ENCODE measurements at places on chromosomes 4 and X. TPM values are rescaled to one million over a fixed set of nuclear protein-coding genes. Genes with fewer than 3 reads are reported as not detected.

DNA sequence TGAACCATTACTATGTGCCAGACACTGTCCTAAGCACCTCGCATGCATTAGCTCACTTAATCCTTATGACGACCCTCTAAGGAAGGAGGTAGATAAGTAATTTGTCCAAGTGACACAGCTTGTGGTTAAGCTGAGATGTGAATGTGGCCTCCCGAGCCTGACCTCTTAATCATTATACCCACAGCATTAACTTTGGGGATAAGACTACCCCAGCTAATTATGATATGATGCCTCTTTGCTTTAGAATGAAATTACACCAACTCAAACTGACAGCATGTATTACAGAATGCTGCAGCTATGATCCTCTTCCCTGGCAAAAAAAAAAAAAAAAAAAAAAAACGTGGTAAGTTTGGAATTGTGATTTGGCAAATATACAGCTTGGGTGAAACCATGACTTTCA, 53.5 kb downstream of the APBB2 start:
- H3K36me3 ChIP-seq = no peaks in the 10 kb centered on the region
- H3K4me1 ChIP-seq = no peaks in the 10 kb centered on the region
- DNase-seq = no peak
- no peaks in the 10 kb centered on the region for H3K27me3 ChIP-seq

The KLHL15 gene
- 4.6 TPM for total RNA-seq

DNA sequence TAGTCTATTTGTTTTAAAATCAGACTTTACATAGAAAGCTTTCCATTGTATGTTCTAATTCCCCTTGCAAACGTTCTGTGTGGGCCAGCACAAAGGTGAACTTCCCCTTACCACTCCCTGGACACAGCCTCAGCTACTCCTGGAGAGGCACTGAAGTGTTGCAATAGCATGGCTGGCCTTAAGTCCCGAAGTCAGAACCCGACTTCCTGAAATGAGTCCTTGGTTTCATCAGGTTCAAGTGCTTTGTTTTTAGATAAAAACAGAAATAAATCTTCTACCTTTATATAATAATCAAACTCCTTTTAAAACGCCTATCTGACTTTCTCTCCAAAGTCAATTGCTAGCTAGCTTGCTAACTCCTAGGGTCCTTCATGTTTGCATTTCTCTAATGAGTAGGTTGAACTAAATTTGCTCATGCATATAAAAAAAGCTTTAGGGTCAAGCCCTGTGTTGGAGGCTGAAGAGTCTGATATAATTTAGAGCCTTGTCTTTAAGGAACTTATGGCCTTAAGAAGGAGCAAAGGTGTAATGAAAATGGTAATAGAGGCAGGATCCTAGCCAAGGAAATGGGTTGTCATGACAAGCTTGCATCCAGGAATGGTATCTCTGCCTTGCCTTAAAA, 9.0 kb downstream of the BMP3 start:
- no peaks in the 10 kb centered on the region for H3K36me3 ChIP-seq
- no peak overlapping the region for H3K4me3 ChIP-seq
- H3K4me1 ChIP-seq = no peaks in the 10 kb centered on the region
- H3K27me3 ChIP-seq = no peaks in the 10 kb centered on the region

DNA sequence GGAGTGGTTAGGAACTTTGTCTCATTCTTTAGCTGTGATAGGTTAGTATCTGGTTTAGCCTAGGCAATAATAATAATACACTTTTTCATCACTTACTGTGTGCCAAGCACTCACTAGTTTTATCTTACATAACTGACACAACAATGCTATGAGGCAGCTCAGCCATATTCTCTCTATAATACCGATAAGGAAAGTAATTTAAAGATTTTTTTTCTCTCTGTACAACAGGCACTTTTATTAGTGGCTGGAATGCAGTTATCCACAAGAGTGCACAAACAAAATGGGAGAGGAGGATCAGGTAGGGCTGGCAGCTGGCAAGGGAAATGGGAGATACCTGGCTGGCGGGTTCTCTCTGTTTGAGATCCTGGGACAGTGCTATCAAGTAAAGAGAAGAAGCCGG, 7.6 kb downstream of the RELL1 start:
- no peak overlapping the region for H3K27ac ChIP-seq
- peaks cover 9% of the 10 kb centered on the region for H3K4me1 ChIP-seq
- no peak overlapping the region for H3K4me3 ChIP-seq
- H3K36me3 ChIP-seq = no peaks in the 10 kb centered on the region
- DNase-seq = no peak
- no peaks in the 10 kb centered on the region for H3K27me3 ChIP-seq

The TMSB15C gene
- 1.6 TPM for total RNA-seq

The MAOB gene
- total RNA-seq = 13.2 TPM

- no peak overlapping the region for H3K4me3 ChIP-seq
- no peak overlapping the region for H3K27ac ChIP-seq
- H3K4me1 ChIP-seq = no peaks in the 10 kb centered on the region
- H3K36me3 ChIP-seq = no peaks in the 10 kb centered on the region
Observed at GRCh38 chrX:130556951-130557350, 155.2 kb downstream of the RBMX2 start.

DNA sequence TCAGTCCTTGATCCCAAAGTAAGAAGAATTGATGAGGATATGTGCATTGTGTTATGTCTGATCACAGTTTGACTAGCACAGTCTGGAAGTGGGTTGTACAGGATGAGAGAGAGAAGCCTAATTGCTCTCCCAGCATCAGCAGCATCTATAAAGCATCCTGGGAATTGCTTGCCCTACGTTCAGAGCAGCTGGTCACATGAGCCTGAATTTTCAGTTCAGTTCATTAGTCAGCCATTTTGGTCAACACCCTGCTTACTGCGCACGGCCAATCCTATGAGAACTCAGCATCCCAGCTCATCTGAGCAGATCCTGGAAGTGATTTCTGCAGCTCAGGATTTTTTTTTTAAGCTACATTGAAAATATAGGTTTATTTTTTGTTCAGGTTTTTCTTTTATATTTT, at the start of gene RUFY3:
TSS of gene RUFY3 (plus strand) at position 218 of the 400 bp plus-strand sequence. CDS start 610 bp downstream, outside the sequence.
- no peaks in the 10 kb centered on the region for H3K27me3 ChIP-seq
- no peak within 1 kb of the TSS for H3K27ac ChIP-seq
- H3K4me3 ChIP-seq = no peak within 1 kb of the TSS
- H3K36me3 ChIP-seq = no peaks in the 10 kb centered on the region
- H3K4me1 ChIP-seq = no peaks in the 10 kb centered on the region

DNA sequence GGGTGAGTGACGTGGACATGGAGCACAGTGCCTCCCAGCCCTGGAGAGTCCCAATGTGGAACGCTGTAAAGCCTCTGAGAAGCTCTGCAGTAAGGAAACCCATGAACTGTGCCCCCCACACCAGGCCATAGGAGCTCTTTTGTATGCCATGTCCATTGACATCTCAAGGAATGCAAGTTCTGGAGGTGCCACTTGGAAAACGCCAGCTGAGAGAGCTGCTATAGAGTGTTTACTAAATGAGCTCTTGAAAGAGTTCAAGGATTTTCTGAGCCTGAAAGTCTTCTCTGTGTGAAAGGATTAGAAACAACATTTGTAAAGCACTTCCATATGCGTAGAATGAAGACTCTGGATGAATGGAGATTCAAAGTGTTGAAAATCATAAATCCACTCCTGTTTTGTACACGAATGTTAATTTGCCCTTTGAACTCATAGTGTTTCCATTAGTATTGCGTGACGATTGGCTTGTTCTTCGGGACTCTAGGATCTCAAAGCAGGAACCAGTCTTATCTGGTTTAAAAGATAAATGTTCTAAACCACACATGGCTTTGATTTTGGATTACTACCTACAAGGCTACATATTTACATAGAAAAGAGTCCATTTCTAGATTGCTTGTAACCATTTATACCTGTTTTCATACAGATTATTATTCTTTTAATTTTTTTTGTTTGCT, 41.8 kb upstream of the STOX2 start:
- no peak overlapping the region for H3K4me3 ChIP-seq
- no peak overlapping the region for H3K27ac ChIP-seq
- H3K4me1 ChIP-seq = no peaks in the 10 kb centered on the region
- no peaks in the 10 kb centered on the region for H3K36me3 ChIP-seq

GRCh38 chr4:47661741-47662140, 176.1 kb downstream of the CORIN start:
- H3K4me3 ChIP-seq = no peak overlapping the region
- H3K27me3 ChIP-seq = no peaks in the 10 kb centered on the region
- no peaks in the 10 kb centered on the region for H3K36me3 ChIP-seq
- H3K4me1 ChIP-seq = no peaks in the 10 kb centered on the region

DNA sequence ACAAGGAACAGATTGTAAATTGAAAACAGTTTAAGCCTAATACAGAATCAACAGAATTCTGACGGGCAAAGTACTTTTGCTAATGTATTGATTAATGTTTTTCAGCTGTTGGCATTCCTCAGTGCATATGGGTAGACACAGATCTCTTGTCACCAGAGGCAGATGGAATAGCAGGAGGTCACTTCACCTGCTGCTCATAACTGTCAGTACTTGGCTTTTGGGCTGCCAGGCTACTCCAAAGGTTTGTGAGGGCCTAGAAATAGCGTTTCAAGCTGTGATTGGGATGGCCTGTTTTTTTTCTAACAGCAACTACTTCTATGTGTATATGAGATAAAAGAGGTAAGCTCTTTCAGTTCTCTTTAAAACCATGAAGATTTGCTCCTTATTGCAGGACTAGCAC, 307.5 kb upstream of the ANXA10 start:
- no peaks in the 10 kb centered on the region for H3K27me3 ChIP-seq
- no peaks in the 10 kb centered on the region for H3K4me1 ChIP-seq
- H3K4me3 ChIP-seq = no peak overlapping the region
- H3K36me3 ChIP-seq = no peaks in the 10 kb centered on the region
- DNase-seq = no peak
- no peak overlapping the region for H3K27ac ChIP-seq

- H3K36me3 ChIP-seq = no peaks in the 10 kb centered on the region
- DNase-seq = no peak
- no peaks in the 10 kb centered on the region for H3K4me1 ChIP-seq
- H3K4me3 ChIP-seq = no peak within 1 kb of the TSS
- no peaks in the 10 kb centered on the region for H3K27me3 ChIP-seq
Observed at GRCh38 chrX:101290957-101291603, at the start of gene TAF7L. TAF7L (minus strand) TSS chrX:101291334; CDS start chrX:101287543, 3,791 bp downstream.

DNA sequence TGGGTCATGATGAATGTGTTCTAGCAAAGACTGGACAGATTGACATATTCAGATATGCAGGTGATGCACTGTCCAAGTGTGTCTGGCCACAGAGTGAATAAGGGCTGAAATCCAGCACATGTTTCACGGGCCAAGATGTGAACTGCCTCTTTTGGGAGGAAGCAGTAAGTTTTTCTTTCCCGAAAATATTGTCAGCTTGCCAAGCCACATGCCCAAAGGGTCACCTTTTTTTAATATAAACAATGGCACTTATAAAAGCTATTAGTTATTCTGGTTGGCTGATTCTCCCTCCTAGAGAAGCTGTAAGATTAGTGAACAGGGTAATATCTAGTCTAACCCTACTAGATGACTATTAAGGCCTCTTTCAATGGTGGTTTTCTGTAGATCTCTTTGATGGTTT, 1.5 kb upstream of the EDNRA start:
- H3K4me1 ChIP-seq = no peaks in the 10 kb centered on the region
- H3K27ac ChIP-seq = no peak overlapping the region
- no peaks in the 10 kb centered on the region for H3K27me3 ChIP-seq
- no peak for DNase-seq

DNA sequence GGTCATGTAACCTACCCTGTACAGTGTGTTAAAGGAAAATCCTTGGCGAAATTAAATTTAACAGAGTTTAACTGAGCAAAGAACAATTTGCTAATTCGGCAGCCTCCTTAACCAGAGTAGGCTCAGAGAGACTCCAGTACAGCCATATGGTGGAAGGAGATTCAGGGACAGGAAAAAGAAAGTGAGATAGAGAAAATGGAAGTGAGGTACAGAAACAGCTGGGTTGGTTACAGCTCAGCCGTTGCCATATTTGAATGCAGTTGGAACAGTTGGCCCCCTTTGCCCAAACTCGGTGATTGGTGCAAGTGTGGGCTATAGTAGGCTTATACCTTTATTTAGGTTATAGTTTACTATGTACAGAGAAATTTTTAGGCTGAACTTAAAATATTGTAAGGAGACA, 48.8 kb upstream of the GBA3 start:
- no peaks in the 10 kb centered on the region for H3K27me3 ChIP-seq
- no peaks in the 10 kb centered on the region for H3K36me3 ChIP-seq
- H3K4me1 ChIP-seq = no peaks in the 10 kb centered on the region
- H3K4me3 ChIP-seq = no peak overlapping the region
- H3K27ac ChIP-seq = no peak overlapping the region

The MAGEC1 gene
- total RNA-seq = not detected

GRCh38 chrX:115665122-115665521, 104.1 kb downstream of the PLS3 start:
- H3K4me1 ChIP-seq = no peaks in the 10 kb centered on the region
- no peak overlapping the region for H3K4me3 ChIP-seq
- DNase-seq = no peak
- no peaks in the 10 kb centered on the region for H3K27me3 ChIP-seq
- H3K27ac ChIP-seq = no peak overlapping the region

DNA sequence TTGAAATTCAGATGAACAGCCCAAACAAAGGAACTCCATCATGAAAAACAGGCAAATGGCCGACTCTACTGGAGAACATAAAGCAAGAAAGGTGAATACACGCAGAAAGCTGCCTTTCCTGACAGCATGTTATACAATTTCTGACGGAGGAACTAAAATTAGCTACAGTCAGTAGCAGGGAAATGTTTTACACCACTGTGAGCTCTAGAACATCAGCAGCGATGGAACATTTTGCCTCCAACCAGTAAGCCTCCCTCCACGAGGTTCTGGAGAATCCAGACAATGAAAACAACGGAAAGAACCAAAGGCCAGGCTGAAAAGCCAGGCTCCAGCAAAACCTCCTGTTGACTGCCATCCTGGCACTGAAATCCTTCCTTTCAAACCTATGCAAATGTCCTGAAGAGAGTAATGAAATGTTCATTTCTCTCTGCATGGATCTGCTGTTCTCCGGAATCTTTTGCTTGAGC, 78.9 kb downstream of the IRF2 start:
- no peaks in the 10 kb centered on the region for H3K4me1 ChIP-seq
- no peak overlapping the region for H3K4me3 ChIP-seq
- DNase-seq = no peak
- no peaks in the 10 kb centered on the region for H3K36me3 ChIP-seq

DNA sequence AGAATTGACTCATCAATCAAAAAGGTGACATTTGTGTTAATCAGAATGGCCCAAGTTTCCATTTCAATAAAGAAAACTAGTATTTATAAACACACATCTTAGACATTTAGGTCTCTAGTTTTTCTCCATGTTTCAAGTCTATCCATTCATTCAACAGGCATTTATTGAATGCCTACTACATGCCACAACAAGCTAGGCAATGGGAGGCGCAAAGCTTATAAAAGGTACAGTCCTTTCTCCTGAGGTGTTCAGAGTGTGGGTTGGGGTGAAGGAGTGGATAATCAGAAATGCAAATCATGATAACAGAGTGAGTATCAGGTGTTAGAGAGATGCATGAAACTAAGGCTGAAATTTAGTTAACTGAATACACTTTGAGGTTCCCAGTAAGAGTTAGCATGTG, 78.0 kb downstream of the HCCS start:
- H3K4me3 ChIP-seq = no peak overlapping the region
- DNase-seq = no peak
- no peaks in the 10 kb centered on the region for H3K4me1 ChIP-seq
- no peaks in the 10 kb centered on the region for H3K27me3 ChIP-seq
- no peaks in the 10 kb centered on the region for H3K36me3 ChIP-seq

- no peaks in the 10 kb centered on the region for H3K4me1 ChIP-seq
- no peaks in the 10 kb centered on the region for H3K36me3 ChIP-seq
- H3K27me3 ChIP-seq = no peaks in the 10 kb centered on the region
- no peak for DNase-seq
Observed at GRCh38 chr4:139526928-139527327, 29.1 kb downstream of the SETD7 start.

Data from Peyer's patch (tissue), 4 donors.